ENCODE measurements at places on chromosomes 7 and 10.

DNA sequence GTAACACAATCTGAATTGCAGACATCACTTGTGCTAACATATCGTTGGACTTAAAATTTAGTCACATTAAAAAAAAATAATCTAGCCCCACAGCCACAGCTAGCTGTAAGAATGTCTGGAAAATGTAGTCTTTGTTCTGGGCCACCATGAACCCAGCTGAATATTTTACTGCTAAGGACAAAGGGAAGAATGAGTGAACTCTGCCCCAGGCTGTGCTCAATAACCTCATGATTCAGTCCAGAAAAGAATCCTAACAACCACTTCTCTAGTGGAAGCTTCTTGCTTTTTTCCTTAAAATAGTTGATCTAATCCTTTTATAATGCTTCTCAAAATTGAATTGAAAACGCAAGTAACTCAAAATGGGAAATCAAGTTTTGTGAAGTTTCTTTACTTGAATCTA lies 25.6 kb upstream of the SOSTDC1 start:
- no peak for DNase-seq

GRCh38 chr7:64849250-64849923 lies 53.7 kb upstream of the ZNF273 start:
- DNase-seq, result no peak

- peak; percentile 54 for DNase-seq
Measured at GRCh38 chr10:92290076-92290836, 622 bp downstream of the CPEB3 start.

DNA sequence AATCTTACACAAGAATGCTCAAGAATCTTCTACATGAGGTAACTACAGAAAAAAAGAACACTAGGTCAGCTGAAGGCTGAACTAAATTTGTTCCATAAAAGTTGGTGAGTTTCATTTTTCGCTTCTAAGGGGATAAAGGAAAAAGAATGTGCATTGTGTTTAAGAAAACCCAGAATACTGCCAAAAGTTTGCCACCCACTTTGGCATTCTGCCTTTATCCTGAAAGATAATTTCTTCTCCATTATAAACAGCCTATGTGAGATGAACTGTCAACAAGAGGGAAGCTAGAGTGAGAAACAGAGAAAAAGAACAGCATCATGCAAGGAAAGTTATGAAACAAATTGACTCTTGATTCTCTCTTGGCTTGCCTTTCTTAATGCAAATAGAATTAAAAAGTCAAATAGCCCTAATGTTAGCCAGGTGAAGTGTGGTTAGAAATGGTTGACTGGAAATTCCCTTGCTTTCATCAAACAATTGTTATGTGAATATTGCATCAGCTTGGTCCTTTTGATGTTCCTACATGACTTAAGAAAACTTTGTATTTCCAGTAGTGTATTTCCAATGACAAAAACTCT lies 25.8 kb downstream of the STEAP1 start:
- DNase-seq, result no peak

DNA sequence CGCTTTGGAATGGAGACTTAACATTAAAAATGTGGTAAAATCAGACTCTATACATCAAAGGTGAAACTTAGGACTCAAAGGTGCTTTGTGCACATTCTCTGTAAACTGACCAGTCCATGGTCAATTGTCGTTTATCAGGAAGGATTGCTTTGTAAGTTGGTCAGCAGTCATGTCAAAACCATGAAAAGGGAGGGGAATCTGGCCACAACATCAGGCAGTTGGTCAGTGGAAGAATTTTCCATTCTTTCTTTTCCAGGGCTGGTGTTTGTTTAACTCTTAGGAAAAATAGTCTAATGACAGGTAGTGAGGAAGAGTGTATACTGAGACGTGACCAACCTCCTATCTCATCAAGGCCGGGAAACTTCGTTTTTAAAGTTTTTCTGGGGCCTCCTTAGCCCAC lies 226.5 kb downstream of the ADK start:
- no peak for DNase-seq

- no peak for DNase-seq
Measured at GRCh38 chr10:128766915-128767314, 640.7 kb upstream of the MKI67 start.

GRCh38 chr10:77240706-77241349 lies 396.8 kb downstream of the KCNMA1 start:
- no peak for DNase-seq

GRCh38 chr7:128783143-128783861 lies 7.7 kb upstream of the OPN1SW start:
- no peak for DNase-seq

DNA sequence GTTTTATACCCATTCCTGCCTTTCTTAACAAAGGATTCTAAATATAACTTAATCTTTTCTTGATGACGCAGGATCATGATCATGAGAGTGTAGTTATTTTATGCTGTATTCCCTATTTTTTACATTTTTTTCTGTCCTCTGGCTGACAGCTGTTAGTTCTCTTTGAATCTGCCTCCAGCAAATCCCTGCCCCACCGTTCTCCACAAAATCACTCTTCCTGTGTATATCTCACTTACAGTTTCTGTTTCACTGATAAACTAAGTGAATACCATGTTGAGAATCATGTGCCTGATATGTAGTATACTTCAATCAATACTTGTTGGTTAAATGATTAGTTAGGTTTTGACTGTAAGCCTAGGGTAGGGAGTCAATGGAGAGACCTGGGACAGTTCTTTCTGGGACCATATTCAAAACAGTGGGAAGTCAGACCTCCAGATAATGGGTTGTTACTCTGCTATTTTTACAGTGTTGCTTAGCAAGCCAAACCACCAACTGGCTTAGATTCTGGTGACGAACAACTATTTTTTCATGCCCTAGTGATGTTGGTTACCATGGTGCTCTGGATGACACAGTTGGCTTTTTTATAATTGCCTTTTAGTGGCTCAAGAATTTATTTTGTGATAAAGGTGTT lies 12.8 kb downstream of the CNNM1 start:
- no peak for DNase-seq

GRCh38 chr10:36057180-36057579 lies 415.1 kb upstream of the FZD8 start:
- DNase-seq, result no peak

DNA sequence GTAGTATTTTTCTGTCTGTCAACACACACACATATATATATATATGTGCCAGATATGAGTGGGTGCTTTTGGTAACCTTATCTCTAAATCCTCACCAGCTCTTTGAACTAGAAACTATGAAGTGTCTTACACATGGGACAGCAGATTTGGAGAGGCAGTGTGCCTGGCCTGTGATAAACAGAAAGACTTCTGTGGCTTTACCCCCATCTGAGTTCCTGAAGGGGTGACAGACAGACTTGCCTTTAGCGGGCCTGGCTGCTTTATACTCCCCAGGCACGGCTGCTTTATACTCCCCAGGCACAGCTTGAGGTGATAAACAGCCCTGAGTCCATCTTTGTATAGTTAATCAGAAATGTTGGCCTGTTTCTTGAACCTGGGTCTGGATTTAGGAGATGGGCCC lies 5.6 kb downstream of the BAG3 start:
- DNase-seq, result no peak

GRCh38 chr10:50437248-50437647 lies 185.9 kb upstream of the ASAH2 start:
- DNase-seq, result no peak

GRCh38 chr7:66170309-66171231 lies 34.6 kb upstream of the TPST1 start:
- DNase-seq, result no peak

DNA sequence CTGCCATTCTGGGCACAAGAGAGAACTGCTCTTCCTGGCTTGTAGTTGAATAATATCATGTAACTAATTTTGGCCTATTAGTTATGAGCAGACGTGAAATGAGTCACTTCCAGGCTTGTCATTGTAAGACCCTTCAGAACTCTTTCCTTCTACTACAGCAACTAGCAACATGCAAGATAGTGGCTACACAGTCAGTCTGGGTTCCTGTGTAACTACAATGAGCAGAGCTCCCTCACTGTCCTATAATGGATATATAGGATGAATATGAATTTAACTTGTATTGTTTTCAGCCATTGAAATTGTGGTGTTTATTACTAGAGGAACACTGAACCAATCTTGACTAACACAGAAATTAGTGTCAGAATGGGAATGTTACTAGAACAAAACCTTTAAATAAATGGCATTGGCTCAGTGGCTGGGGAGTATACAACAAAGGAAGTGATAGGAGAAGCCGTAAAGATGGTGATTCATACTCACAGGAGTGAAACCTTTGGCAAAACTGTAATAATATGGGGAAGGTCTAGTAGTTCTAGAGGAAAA lies 2.9 kb upstream of the MTPN start:
- DNase-seq, result no peak

DNA sequence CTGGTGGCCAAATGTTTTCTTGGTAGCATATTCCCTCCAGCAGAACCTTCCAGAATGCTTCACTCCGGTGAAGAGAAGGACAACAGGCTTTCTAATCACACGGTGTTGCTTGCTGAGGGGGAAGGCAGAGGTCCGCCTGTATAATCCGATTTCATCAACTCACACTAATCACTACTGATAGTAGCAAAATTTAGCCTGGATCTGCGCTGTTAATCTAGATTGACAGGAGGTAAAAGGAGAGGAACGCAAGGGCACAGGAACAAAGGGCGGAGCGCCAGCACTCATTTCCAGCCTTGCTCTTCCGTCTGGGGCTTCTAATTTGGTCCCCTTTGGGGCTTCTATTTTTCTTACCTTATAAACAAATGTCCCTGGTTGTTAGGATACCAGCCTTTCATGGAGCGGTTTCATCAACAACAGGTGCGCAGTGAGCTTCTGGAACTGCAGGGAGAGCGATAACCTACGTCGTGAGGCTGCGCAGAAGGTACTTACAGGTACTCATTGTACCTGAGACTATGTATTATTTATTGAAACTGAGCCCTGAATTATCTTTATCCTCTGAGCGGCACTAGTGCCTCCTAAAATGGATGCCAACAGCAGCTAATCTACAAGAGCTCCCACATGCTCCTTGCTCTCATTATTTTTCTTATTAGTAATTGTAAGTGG lies 150.6 kb downstream of the CACNB2 start:
- DNase-seq, result no peak

DNA sequence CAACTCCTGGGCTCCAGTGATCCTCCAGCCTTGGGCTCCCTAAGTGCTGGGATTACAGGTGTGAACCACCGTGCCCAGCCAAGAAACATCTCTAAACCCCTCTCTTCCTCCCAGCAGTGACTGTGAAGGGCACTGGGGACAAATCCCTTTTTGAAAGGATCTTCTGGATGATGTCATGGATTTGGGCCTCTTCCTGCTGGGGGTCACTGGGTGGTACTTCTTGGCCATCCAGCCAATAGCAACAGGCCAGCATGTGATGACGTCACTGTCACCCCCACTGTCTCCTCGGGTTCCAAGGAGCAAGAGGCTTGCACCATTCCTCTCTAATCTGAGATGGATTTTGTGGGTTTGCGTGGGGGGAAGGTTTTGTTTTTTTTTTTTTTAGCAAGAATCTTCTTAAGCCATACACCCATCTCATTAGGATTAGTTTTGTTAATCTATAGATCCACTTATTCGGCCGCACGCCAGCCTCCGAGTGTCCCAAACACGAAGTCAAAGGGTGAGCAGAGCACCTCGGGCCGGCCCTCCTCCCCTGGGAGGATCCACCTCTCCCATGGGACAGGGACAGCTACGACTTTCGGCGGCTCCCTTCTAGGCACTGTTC lies 29.4 kb upstream of the TNRC18 start:
- no peak for DNase-seq

GRCh38 chr7:113799896-113800295 lies 118.9 kb downstream of the PPP1R3A start:
- DNase-seq, result no peak

DNA sequence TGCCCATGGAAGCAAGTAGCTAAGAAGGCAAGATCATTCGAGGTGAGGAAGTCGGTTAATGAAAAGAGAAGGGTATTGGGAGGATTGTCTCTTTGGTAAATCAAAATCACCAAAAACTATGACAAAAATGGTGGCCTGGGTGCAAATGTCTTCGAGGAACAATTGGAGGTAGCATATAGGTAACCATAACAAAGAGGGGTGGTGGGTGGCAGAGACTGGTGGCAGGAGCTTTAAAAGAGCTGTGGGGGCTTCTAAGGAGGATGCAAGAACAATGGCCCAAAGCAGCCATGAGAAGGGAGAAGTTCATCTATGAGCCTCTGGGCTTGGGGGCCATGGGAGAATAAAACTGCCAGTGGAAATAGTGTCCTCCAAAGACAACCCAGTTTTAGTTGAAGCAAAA lies 172.2 kb upstream of the PDE1C start:
- DNase-seq, result no peak

- DNase-seq, result peak; percentile 66
Measured at GRCh38 chr7:101740981-101741725, 76.3 kb upstream of the CUX1 start.

DNA sequence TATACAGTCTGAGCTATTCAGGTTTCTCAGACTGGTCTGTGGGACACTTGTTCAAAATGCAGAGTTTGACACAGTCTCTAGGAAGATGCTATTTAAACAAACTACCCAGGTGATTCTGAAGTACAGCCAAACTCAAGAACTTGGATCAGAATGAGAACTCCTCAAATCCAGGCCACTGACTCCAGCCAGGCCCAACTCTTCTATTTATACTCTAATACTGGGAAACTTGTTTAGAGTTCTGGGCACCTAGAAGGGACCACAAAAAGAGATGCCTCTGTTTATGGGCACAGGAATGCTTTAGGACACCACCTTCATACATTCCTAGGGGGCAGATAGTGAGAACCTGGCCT lies 40.1 kb upstream of the ADD3 start:
- no peak for DNase-seq

DNA sequence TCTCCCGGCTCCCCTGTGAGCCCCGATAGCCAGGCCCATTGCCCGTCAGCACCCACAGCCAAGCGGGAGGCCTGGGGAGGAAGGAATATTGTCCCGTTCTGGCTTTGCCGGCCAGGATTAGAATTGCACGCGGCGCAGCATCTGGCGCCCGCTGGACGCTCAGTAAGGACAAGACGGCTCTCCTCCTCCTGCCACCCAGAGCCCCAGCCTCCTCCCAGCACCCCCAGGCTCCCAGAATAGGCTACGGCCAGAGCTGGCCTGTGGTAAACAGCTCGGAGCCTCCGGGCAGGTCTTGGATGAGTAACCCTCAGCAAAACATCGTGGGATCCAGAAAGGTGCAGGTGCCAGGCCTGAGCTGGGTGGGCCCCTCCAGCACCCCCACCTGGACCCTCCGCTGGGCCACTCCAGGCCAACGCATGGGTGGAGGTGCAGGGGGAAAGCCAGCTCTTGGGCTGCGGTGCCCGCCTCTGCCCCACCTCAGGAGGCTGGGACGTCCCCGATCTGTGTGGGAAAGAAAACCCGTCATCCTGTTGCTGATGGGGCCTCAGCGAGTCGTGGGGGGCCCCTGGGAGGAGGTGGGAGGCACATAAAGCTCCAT lies 5.8 kb upstream of the FAM20C start:
- no peak for DNase-seq

DNA sequence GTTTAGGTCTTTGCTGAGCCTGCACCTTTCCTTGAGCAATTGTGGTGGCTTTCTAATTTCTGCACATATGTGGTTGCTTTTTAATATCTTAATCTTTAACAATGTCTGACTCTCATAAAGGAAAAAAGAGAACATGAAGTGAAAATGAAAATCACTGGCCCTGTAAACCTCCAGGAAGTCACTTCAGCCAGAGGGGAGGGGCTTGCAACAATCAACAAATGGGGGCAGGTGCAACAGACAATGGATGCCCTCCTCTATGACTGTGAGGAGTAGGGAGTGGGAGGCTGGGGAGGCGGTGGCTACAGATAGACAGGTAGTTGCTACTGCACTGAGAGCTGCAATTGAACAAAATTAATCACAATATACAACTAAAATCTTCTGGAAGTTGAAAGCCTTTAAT lies 1377.4 kb downstream of the XPNPEP1 start:
- DNase-seq, result peak; percentile 13

Measured in GM13976 (cell line).